ENCODE measurements at places on chromosomes 4 and X. TPM values are rescaled to one million over a fixed set of nuclear protein-coding genes. Genes with fewer than 3 reads are reported as not detected.

- H3K27ac ChIP-seq: no peak overlapping the region
- no peaks in the 10 kb centered on the region for H3K36me3 ChIP-seq
- H3K4me3 ChIP-seq: no peak overlapping the region
- DNase-seq: no peak
Measured at GRCh38 chr4:89889289-89889688, 5.4 kb upstream of the MMRN1 start.

- H3K36me3 ChIP-seq: no peaks in the 10 kb centered on the region
- no peaks in the 10 kb centered on the region for H3K27me3 ChIP-seq
- H3K4me3 ChIP-seq: no peak overlapping the region
Measured at GRCh38 chr4:5836943-5837342, 55.9 kb downstream of the CRMP1 start.

TMEM271 gene
- total RNA-seq: not detected

DNA sequence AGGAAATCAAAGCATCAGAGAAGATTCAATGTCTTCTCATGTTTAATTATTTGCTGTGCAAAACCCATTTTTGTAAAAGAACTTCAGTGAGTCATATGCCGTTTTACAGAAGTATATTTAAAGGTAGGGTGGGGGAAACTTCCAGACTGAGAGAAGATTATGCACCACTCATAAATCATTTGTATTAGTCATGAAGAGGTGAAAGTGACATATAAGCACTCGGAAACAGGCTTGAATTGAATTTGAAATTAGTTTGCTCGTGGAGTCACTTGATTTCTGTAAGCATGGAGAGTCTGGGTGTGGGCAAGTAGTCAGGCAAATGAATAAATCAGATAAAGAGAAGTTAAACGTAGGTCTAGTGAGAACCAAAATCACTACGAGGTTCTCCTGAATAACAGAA lies 335.1 kb downstream of the ANK2 start:
- H3K27ac ChIP-seq: peak overlapping the region; percentile 3
- no peak for DNase-seq
- H3K36me3 ChIP-seq: no peaks in the 10 kb centered on the region
- H3K27me3 ChIP-seq: no peaks in the 10 kb centered on the region
- no peak overlapping the region for H3K4me3 ChIP-seq

GRCh38 chr4:55518442-55518841 lies 28.3 kb downstream of the CLOCK start:
- no peaks in the 10 kb centered on the region for H3K27me3 ChIP-seq
- H3K4me3 ChIP-seq: no peak overlapping the region
- DNase-seq: no peak
- no peaks in the 10 kb centered on the region for H3K36me3 ChIP-seq
- no peaks in the 10 kb centered on the region for H3K4me1 ChIP-seq
- no peak overlapping the region for H3K27ac ChIP-seq

Data from uterus (tissue), 4 donors.